Spleen (tissue), 13 donors: ENCODE measurements at places on chromosomes 5 and 9.

DNA sequence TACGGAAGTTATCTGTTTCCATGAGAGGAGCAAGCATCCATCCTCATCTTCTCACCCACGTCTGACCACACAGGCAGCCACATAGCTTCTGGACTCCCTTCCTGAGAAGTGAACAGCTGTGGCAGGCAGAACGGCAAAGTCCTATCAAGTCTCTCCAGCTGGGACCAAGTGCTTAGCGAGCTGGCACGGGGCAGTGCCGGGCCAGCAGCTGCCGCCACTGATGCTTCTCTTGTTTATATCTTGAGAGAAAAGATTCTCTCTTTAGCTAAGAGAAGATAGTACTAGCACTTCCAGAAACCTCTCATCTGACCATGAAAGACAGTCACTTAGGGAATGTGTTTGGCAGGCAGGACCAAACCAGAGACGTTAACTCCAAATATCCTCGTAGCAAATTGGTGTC, 37.2 kb downstream of the PLAC8L1 start:
- no peak for DNase-seq

DNA sequence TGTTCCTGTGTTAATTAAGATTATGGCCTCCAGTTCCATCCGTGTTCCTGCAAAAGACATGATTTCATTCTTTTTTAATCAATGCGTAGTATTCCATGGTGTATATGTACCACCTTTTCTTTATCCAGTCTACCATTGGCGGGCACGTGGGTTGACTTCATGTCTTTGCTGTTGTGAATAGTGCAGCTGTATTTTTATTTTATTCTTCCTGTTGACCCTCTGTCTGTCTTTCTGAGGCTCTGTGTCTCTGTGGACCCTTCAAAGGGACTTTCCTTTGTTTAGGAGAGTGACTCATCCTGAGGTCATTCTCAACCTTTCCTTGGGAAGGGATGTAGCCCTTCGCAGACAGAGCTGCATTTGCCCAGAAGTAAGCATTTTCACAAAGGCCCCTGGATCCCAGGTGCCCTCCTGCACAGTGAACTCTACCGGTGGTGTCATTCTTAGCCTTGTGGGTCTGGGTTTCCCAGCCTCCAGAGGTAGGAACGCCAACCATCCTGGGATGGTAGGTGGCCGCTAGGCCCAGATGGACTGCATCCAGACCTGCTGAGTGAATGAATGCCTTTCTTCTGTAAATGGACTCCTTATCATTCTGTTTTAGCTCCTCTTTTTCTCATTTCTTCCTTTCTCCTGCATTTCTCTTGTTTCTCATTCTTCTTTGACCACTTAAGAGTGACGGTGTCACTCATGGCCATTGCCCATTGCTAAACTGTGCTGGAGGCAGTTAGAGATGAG, 22.4 kb downstream of the TRIO start:
- no peak for DNase-seq

GRCh38 chr9:111970827-111971226, 74.2 kb downstream of the UGCG start:
- DNase-seq, result no peak

- no peak for DNase-seq
Observed at GRCh38 chr5:136213919-136214493, 21.0 kb upstream of the SMIM32 start.

GRCh38 chr9:20189871-20190270, 401.0 kb upstream of the SLC24A2 start:
- DNase-seq, result no peak

DNA sequence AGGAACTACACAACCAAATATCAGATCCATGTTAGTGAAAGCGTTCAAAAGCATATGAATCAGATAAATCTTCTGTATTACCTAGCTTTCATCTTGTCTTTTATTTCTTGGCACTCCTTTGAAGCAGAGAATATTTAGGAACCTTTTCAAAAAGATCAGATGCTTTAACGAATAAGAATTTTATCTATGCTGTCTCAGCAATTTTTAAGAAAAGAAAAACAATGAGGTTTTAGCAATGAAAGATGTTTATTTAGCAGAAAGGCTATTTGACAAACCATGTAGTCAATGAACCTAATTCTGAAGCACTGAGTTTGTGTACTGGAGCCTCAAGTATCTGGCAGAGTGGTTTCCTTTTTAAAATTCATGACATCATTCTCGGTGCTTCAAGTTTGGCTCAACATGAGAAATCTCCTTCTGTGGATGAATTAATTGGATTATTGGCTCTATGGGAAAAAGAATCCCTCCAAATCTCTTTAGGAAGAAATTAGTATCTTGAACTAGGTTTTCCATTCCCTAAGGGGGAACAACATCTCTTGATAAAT, 534.7 kb downstream of the CAAP1 start:
- no peak for DNase-seq

- DNase-seq, result no peak
Observed at GRCh38 chr5:177605078-177605477, 5.1 kb downstream of the B4GALT7 start.

GRCh38 chr9:115964710-115965347, 188.8 kb upstream of the PAPPA start:
- DNase-seq, result no peak

GRCh38 chr9:35001803-35002502, 12.4 kb downstream of the DNAJB5 start:
- DNase-seq, result no peak

- no peak for DNase-seq
Observed at GRCh38 chr5:112472614-112473013, 53.5 kb upstream of the EPB41L4A start.

DNA sequence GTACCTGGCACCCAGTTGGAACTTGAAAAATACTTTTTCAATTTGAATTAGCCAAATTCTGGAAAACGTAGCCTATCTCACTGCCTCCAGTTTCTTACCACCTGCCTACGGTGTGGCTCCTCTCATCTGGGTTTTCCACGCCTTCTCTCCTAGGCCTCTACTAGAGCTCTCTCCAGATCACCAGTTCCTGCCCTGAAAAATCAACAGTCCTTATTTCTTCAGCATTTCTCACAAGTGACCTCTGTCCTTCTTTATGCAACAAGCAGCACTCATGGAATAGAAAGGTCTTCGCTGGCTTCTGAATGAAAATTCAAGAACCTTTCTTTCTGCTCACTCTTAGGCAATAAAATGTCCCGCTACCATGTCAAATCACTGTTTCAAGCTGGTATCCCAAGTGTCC, 64.8 kb downstream of the PIP5K1B start:
- no peak for DNase-seq

- no peak for DNase-seq
Observed at GRCh38 chr5:124670722-124671184, 75.7 kb downstream of the ZNF608 start.

- DNase-seq, result no peak
Observed at GRCh38 chr5:143924311-143924978, 112.5 kb downstream of the HMHB1 start.

DNA sequence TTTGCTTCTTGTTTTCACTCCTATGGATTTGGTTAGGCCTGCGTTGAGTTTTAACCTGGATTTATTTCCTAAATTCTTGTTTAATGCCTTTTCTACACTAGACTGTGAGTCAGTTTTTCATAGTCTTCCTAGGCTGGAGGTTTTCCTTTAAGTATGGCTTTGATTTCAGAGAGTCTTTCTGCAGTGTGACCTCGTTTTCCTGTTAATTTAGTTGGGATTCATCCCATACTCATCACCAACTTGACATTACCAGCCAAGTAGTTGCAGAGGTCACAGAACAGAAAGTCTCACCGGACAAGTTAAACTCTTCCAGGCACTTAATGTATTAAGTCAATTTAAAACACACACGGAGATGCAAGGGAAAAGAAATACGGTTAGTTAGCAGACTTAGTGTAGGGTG, 29.7 kb upstream of the AUH start:
- DNase-seq, result no peak

GRCh38 chr5:55211184-55211874, 15.8 kb downstream of the MCIDAS start:
- no peak for DNase-seq

GRCh38 chr5:103373597-103374472, 115.3 kb downstream of the MACIR start:
- no peak for DNase-seq

DNA sequence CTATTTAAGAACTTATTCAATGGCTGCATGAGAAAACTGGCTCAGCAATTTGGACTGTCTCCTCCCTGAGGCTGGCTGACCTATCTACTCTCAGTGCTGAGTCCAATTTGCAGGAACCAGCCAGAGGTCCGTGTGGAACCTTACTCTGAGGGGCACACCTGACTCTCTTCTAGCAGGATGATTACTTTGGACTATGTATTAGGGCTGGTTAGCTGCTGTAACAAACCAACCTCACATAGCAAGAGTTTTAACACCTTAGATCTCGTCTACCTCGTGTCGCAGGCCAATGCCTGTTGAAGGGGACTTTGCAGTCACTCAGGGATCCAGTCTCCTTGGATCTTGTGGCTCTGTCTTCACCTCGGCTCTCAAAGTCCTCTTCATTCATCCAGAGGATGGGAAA, 3.4 kb upstream of the FAM193B start:
- DNase-seq, result no peak

DNA sequence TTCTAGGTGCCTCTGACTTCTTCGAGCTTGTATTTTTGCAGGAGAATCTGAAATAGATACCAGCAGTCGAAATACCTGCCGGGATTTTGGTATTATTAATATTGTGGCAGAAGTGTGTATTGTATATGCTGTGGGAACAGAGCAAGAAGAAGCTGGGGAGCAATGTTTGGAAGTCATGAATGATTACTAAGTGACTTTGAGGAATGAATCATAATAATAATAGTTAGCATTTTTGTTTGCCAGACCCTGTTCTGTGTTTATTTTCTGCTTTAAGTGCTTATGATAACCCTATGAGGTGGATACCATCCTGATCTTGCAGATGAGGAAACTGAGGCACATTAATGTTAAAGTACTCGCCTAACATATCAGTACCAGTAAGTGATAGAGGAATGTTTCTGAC, 32.4 kb downstream of the RAB24 start:
- DNase-seq, result no peak

DNA sequence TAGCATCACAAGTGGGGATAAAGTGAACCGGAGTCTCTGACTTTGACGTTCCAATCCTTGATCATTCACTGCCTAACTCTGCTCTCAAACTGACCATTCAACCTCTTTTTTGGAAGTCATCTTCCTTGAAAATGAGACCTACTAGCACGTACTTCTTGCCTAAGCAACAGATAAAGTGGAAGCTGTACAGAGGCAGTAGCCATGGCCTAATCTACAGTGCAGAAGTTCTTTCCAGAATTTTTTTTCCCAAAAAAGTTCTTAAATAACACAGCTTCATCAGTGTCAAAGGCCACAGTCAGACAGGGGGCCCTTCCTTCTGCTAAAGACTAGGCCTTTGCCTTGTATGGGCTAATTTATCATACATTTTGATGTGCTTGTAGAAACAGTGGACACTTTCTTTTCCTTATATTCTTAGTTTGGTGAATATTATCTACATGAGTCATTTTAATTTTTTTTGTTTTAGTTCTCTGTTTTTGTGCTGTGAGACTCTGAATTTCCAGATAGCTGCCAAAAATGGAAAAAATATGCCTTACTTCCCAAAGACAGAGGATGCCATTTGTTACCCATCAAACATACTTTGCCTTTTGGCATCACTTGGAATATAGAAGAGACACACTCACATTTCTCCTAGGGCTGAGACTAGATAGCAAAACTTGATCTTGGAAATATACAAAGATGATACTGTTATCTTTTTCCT, 96.3 kb upstream of the VCAN start:
- no peak for DNase-seq

GRCh38 chr9:124392254-124392870, 22.9 kb downstream of the PSMB7 start:
- DNase-seq, result peak; percentile 81

DNA sequence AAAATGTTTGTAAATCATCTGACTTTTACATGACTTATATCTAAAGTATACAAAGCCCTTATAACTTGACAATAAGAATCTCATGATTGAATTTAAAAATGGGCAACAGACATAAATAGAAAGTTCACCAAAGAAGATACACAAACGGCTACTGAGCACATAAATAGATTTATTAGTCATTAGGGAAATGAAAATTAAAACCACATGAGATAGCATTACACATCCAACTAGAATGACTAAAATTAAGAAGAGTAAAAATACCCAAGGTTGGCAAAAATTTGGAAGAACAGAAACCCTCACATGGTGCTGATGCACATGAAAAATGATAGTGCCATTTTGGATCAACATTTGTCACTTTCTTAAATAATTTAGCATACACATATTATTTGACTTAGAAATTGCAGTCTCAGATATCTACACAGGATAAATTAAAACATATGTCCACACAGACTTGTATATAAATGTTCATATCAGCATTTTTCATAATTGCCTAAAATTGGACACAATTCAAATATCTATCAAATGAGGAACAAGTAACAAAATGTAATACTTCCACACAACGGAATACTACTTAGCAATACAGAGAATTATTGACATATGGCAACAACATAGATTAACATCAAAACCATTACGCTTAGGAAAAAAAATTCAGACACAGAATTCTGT, 359.1 kb upstream of the DAB2 start:
- no peak for DNase-seq

DNA sequence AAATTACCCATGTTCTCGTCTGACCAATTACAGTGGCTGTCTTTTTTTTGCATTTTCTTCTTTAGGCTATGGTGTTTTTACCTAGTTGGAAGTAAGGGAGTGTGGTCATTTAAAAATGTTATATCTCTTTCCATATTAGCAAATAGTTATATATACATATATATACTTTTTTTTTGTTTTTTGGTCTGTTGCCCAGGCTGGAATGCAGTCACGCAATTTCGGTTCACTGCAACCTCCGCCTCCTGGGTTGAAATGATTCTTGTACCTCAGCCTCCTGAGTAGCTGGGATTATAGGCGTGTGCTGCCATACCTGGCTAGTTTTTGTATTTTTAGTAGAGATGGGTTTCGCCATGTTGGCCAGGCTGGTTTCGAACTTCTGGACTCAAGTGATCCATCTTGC, 12.3 kb downstream of the MARCHF6 start:
- no peak for DNase-seq

- no peak for DNase-seq
Observed at GRCh38 chr9:97515662-97516061, 14.2 kb downstream of the TMOD1 start.

GRCh38 chr9:133448487-133448972, 11.2 kb upstream of the CACFD1 start:
- DNase-seq, result no peak

DNA sequence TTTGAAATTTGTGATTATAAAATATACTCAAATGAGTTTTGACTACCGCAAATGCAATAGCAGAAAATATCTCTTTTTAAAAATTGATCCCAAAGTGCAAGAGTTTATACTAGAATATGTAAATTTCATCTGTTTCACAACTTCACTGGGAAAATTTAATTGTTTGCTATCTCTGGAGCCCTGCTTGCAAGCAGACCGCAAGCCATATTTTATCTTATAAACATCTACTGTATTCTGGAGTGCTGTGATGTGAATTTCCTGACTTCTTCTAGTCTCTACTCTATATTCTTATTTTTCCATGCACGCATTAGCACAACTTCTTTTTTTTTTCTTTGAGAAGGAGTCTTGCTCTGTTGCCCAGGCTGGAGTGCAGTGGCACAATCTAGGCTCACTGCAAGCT, 98.7 kb downstream of the DROSHA start:
- no peak for DNase-seq

DNA sequence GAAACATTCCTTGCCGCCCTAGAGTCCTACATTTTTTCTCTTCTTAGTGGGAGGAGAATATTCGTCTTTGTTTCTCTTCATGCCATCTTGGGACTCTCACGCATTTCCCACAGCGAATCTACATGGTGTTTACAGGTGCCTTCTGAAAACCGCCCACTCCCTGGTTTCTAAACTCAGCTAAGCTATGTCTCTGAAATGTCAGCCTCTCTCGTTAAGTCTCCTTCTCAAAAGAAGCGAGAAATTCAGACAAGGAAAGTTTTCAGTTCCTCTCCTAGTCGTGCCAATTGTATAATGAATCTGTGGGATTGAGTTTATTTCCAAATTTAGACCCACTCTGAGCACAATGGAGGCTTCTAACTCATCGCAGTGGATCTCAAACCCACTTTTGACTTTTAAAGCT, 186.8 kb upstream of the NFIB start:
- DNase-seq, result no peak
